ENCODE measurements at places on chromosomes 2 and 18.

GRCh38 chr2:207491956-207492355, 37.8 kb upstream of the CREB1 start:
- no peak for DNase-seq

DNA sequence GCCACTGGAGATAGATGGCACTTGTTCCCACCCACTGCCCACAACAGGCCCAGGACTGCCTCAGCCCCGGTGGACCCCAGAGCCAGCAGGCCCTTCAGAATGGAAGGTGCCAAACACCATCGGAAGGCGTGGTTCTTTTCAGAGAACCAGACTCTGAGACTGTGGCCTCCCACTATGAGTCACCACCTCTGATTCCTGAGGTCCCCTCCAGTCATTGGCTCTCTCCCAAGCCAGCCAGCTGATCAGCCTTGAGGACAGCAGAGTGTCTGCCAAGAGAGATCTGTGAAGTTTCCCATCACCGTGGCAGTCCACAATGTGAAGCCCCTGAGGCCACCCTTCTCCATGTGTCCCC, 10.4 kb upstream of the MAP3K2 start:
- no peak for DNase-seq

GRCh38 chr2:231991664-231992063, 30.2 kb downstream of the DIS3L2 start:
- DNase-seq, result no peak

DNA sequence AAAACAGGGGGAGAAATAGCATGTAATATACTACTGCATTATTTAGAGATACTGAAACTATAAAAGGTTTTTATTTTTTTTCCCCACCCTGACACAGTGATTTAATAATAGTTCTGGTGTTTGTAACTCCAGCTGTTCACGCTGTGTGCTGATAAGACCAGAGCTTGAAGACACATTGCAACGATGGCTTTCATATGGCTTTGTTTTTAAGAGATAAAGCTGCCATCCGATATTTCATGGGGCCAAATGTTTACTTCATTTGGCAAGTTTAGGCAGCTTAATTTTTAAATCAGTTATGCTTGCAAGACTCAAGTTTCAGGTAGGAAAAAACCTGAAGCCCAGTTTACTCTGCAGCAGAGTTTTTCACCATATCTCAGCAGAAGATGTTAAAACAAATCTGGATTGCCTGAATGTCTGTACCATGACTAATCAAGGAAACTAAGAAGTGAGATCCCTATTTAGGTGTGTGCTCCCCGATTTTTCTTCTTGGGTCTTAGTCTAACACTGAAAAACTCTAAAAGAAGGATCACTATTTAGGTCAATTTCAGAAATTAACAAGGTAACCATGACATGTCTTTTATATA, 508.6 kb downstream of the PARD3B start:
- peak; percentile 37 for DNase-seq

DNA sequence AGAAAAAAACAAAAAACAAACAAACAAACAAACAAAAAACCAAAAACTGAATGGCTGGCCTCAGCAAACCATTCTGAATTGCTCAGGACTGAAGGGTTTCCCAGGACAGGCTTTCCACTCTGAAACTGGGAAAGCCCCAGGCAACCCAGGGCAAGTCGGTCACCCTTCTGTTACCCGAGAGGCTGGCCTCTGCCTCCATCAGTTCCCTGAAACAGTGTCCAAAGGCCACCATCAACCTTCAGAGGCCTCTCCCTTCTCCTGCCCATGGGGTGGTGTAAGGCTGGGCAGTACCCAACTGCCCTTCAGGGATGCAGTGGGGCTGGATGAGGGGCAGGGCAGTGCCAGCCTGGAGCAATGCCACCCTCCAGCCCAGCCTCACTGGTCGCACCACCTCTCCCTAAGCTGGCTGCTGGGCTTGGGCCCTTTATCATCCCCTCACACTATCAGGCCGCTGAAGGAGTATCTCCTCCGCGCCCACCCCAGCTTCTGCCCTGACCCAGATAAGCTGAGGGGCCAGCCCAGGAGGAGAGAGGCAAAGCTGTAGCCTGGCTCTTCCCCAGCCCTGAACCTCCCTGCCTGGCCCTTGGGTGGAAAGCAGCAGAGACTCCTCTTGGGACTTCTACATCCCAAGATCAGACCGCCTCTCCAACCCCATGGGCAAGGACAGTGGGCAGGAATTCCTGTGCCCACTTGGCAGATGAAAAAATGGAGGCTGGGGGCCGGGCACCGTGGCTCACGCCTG, 35.9 kb downstream of the ZFP36L2 start:
- DNase-seq, result no peak

All from NCI-H146 (cell line).